ENCODE measurements at places on chromosomes 4 and X.

DNA sequence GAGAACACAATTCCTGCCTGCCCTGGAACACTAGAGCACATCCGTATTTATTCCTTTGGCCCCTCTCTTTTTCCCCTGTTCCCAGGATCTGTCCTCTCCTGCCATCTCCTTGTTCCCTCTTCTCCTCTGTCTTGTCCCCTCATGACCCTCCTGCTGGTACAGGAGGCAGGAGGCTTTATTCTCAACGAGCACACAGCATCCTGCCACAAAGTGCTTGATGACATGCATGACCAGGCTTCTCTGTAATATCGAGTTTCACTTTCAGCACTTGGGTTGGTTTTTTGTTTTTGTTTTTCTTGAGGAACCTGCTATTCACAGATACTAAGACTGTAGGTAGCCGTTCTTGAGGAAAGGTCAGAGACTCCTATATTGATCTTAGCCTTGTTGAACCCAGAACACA, 35.3 kb downstream of the NALF2 start:
- no peak for DNase-seq

GRCh38 chr4:8568068-8568668, 12.0 kb upstream of the GPR78 start:
- DNase-seq = no peak

- no peak for DNase-seq
These were observed 69.4 kb downstream of the NSG1 start for GRCh38 chr4:4456351-4456750.

DNA sequence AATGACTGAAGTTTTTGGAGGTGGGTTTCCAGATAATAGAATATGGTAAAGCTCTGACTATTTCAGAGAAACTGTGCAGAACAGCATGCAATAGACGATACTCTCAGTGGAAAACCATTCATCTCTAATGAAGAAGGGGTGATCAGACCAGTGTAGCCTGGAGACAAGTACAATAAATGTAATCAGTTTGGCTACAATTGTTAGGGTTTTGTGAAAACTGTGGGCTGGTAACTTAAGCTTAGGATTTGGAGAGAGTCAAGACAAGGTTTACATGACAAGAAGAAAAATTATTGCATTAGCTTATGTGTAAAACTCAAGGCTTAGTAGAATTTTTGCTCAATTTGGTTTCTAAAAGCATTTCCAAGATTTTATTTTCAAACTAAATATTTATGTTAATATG, 241.5 kb upstream of the ANKRD50 start:
- no peak for DNase-seq
